ENCODE measurements at places on chromosomes 12 and 14.

DNA sequence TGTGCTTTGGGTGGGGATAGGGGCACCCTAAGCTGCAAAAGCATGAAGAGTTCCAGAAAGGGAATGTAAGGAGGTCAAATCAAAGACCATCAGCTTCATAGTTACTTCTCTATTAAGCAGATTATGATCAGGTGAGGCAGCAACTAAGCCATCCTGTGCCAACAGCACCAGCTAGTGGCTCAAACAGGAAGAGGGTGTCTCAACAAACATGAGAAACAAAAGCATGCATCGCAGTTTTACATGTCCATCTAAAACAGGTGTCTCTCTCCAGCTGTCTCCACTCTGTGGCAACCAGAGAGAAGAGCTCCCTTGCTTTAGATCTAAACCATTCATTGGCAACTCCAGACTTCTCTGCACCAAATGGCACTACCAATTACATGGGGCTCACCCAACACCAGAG is 52.9 kb downstream of the ACTN1 start:
- DNase-seq, result no peak

DNA sequence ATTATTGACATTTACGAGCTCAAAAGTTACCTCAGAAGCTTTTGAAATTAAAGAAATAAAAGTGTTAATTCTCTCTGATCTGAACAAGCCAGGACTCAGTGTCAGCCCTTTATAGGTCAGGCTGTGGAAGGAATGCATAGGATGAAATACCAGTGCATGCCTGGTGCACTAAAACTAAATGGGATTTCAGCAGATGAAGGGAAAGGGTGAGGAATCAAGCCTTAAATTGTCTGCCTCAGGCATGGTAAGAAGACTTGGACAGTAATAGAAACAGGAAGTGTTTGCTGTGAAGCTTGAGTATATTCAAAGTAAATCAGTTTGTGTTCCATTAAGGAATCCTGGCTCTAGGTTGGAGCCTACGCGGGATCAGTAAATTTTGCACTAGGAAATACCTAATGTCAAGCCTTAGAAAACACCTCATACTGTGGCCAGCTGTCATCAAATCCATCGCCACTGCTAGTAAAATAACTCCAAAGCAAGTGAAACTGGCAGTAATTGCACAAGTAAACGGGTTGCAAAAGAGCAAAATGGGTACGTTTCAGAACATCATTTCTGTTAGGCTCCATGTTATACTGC is 76.3 kb downstream of the PDE3A start:
- no peak for DNase-seq

GRCh38 chr12:6833189-6833890 is 5.1 kb downstream of the P3H3 start:
- DNase-seq, result no peak

DNA sequence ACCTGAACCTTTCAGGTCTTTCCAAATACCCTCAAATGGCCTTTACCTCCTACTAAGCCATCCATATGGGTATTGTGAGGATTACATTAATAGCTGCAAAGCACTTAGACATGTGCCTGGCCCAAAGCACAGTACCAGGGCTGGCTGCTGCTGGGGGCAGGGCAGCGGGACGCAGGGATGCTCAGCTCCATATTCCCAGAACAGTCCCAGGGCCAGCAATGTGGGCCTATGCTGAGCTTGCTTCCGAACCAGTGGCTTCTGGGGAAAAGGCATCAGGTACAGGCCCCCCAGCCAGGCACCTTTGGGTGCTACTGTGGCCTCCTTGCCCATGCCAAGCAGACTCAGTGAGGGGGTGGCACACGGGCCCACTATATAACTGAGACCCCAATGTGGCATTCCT is 10.4 kb downstream of the ACTN1 start:
- DNase-seq, result no peak

DNA sequence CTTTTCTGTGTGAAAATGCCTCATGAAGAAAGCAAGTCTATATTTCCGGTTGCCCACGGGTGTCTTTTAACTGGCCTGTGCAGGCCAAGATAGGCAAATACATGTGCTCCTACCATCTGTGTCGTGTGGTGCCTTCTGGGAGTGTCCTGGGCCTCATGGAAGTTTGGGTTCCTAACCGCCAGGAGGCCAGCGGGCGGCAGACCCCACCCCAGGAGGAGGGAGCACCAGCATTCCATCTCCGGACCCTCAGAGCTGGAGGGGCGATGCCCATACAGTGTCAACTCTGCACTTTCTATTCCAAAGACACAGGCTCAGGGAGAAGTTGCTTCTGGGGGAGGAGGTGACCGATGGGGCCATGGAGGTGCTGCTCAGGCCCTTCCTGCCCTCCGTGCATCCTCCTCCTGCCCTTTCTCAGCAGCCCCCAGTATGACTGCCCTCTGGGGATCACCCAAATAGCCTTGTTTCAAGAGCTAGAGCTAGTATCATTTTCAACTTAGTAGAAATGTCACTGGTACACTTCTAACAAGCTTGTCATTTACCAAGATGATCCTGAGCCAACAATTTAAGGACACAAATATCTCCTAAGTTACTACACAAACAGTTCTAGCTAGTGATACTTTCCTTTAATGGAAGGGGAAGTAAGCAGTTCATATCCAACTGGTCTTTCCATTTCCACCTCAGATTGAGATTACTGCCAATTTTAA is 17.8 kb downstream of the CCDC92 start:
- DNase-seq, result no peak

DNA sequence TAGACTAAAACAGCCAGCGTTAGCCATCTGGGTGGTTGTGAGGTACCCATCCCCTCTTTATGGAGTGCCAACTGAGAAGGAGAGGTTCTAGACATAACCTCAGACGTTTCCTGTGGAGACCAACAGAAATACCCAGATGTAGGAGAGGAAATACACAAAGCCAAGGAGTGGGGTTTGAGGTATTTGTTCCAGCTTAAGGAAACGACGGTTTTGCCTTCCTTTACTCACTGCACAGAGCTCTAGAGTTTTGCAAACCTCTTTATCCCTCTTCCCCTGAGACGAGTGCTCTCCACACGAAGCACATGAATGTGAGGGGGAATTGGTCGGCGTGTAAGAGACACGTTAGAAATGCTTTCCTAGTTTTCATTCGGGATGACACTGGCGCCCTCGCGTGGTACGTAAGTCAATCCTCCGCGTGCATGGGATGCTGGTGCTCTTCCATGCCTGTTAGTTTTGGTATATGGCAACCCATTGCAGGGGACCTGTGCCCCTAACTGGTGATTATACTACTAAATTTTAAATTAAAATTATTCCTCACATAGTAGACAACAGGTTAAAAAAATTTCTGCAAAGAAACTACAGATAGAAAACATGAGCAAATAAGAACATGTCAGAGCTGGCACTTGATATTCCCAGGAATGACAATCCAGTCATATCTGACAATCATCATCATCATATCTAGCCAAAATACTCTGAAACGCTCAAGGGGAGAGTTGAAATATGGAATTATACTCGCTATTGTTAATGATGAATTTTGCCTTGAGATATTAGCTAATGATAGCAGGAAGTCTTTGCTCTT is 121.7 kb downstream of the PPM1H start:
- no peak for DNase-seq

DNA sequence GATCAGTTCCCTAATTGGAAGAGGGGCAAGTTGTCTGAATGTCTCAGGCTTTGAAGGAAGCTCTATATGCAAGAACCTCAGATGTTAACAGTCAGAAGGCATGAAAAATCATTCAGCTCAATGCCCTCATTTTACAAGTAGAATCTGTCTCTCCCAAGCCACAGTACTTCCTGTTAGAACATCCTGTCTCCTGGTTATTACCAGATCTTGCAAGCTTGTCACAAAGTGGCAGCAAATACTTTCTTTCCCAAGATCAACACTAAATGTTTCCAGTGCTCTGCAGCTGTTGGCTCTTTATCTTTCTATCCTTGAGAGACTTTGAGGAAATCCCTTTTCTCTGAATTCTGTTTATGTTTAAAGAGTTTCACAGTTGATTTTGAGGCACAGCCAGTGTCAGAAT is 235.5 kb downstream of the AKAP6 start:
- no peak for DNase-seq

DNA sequence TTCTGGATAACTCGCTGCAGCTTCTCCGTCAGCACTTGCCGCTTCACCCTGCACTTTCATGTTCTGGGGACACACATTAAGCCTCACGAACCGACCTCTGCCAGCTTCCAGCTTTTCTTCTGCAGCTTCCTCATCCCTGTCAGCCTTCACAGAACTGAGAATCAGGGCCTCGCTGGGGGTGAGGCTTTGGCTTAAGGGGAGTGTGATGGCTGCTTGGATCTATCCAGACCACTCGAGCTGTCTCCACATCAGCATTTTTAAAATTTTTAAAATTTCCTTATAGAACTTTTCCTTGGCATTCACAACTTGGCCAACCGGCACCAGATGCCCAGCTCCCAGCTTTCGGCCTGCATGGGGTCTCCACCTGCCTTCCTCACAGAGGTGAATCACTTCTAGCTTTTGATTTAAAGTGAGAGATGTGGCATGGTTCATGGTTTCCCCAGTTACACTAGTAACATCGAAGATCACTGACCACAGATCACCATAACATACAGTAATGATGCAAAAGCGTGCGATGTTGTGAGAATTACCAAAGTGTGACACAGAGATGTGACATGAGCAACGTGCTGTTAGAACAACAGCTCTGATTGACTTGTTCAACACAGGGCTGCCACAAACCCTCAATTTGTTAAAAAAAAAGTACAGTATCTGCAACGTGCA is 139.1 kb upstream of the C14orf180 start:
- DNase-seq, result no peak

GRCh38 chr14:105039458-105040205 is 18.7 kb upstream of the CDCA4 start:
- no peak for DNase-seq

- DNase-seq, result no peak
Measured at GRCh38 chr12:30200864-30201263, 417.1 kb upstream of the TMTC1 start.

DNA sequence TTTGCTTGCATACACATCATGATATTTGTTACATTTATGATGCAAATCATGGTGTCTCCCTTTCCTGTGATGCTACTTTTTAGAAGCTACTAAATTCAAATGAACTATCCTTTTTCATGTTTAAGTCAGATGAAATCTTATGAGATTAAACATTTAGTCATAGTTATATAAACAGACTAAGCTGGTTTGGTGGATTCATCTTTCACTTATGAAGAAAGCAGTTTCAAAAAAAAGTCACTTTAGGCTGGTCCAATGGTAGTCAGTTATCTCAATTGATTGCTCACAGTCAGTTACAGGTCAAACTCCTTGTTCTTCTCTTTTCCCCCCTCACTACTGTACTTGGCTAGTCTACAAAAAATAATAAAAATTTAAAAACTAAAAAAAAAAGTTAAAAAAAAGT is 19.7 kb downstream of the SYCP3 start:
- DNase-seq, result no peak

GRCh38 chr14:71139294-71139946 is 232.2 kb downstream of the PCNX1 start:
- DNase-seq, result no peak

- no peak for DNase-seq
Measured at GRCh38 chr12:4736091-4736490, 15.9 kb downstream of the GALNT8 start.

GRCh38 chr12:65602253-65602609 is 222.1 kb upstream of the HMGA2 start:
- no peak for DNase-seq

- DNase-seq, result no peak
Measured at GRCh38 chr12:47856721-47857575, 37.2 kb upstream of the HDAC7 start.

DNA sequence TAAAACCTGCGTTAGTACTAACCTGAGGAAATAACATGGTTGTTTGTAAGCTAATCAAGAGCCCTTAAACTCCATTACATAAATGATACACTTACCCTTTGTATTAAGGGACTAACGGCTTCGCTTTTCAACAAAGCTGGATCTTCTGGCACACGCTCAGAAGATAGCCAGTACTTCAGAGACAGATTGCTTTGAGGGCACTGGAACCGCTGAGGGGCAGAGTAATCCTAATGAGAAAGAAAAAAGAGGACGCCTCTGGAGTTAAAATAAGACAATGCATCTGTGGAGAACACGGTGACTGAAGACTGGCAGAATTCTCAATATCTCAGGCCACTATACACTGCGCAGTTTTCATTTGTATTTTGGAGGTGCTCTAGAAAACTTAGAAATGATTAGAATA is 1.5 kb upstream of the KTN1 start:
- no peak for DNase-seq

GRCh38 chr12:90828621-90829020 is 126.4 kb downstream of the CCER1 start:
- no peak for DNase-seq

DNA sequence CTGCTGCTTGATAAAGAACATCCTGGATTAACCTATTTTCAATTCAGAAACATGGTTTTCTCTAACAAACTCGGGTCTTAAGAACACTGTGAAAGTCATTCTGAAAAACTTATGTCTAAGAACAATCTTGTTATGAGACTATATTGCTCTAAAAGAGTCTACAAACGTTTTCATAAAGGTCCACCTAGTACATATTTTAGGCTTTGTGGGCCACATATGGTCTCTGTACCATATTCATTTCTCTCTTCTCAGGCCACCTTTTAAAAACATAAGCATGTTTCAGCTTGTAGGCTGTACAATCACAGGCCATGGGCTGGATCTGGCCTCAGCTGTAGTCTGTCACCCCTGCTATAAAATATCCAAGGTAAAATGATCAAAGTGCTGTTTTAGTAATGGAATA is 39.9 kb downstream of the PPP4R3A start:
- DNase-seq, result no peak

- no peak for DNase-seq
Measured at GRCh38 chr14:95057147-95057546, 100.2 kb downstream of the DICER1 start.

- DNase-seq, result no peak
Measured at GRCh38 chr14:67240168-67240932, 885 bp upstream of the PALS1 start.

- no peak for DNase-seq
Measured at GRCh38 chr12:64083285-64084210, 138.5 kb downstream of the KICS2 start.

GRCh38 chr12:121806009-121806545 is 2.3 kb downstream of the SETD1B start:
- no peak for DNase-seq

GRCh38 chr14:84770030-84770429 is 759.9 kb upstream of the FLRT2 start:
- no peak for DNase-seq

- DNase-seq, result no peak
Measured at GRCh38 chr14:37813732-37814131, 218.3 kb downstream of the TTC6 start.

GRCh38 chr12:52878507-52879393 is 26.1 kb downstream of the KRT8 start:
- no peak for DNase-seq

DNA sequence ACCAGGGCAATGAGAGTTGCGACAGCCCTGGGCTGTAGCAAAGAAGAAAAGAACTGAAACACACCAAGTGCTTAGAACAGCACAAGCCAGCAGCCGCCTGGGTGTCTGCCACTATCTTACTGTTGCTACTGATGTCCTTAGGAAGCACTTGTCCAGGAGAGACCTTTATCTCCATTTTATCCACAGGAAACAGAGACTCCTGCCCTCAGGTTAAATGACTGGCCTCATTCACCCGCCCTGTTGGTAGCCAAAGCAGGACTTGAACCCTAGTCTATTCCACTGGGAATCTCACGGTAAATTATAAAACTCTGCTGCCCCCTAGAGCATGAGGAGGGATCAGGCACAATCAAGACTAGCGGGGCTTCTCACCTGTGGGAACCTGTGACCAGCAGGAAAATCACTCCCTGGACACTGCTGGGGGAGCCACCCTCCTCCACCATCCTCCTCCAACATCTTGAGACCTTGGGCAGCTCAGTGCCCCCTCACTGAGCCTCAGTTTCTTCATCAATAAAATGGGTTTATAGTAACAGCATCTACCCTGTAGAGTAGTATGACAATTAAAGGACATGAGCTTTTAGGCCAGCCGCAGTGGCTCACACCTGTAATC is 20.5 kb upstream of the TESC start:
- peak; percentile 43 for DNase-seq

Data from GM12892 (cell line).